ENCODE measurements at places on chromosomes 2 and 18.

- no peak for DNase-seq
These were observed 13.4 kb upstream of the MAT2A start for GRCh38 chr2:85525567-85525966.

GRCh38 chr2:75577280-75577679 lies 16.5 kb upstream of the EVA1A start:
- no peak for DNase-seq

GRCh38 chr2:86072271-86072858 lies 33.3 kb downstream of the POLR1A start:
- peak; percentile 38 for DNase-seq

DNA sequence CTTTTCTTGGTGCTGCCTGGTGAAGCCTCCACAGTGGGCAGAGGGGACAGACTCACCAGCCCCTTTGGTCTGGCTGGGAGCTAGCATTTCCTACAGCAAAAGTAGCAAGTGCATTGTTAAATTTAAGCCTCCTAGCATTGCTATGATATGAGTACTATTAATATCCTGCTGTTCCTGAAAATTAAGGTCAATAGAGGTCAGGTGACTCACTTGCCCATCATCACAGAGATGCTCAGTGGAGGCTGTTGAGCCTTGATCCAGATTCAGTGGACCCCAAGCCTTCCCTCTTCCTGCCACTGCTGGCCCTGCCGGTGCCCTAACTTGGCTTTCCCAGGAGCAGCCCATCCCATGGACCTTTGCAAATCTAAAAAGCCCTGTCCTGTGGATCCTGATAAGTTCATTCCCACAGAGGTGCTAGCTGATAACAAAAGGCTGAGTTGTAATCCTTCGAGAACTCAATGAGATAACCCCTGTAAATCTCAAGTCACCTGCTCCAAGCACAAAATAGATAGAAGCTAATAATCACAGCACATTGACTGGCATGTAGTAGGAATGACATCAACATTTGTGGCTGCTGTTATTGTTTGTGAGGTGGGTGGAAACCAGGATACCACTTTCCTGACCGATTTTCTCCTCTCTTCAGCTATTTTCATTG lies 84.4 kb downstream of the THNSL2 start:
- DNase-seq = no peak

DNA sequence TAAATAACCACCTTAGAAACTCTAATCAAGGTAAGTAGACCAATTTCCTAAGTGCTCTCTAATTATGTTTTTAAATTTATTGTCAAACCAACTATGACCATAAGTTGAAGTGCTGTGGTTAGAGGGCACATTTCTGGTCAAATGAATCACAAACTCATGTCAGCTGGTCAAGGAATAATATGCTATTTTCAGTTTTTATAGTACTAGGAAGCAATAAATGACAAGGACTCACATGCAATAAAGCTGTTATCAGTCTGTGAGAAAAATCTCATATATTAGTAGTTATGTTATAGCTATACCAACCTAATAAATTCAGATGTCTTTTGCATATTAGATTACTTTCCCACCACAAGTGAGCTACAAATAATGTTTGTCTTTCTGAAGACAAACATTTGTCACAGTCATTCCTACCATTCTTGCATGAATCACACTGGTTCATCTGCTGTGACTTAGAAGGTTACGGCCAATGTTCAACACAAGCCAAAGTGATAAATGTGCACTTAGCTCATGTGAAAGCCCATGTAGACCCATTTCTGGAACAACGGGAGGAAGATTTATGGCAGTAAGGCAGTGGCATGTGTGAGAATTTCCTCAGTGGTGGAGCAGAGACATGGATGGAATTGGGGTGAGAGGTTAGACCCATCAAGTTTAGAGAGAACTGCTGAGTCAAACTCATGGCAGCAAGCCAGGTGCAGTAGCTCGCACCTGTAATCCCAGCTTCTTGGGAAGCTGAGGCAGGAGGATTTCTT lies 27.4 kb upstream of the CCNYL1 start:
- no peak for DNase-seq

DNA sequence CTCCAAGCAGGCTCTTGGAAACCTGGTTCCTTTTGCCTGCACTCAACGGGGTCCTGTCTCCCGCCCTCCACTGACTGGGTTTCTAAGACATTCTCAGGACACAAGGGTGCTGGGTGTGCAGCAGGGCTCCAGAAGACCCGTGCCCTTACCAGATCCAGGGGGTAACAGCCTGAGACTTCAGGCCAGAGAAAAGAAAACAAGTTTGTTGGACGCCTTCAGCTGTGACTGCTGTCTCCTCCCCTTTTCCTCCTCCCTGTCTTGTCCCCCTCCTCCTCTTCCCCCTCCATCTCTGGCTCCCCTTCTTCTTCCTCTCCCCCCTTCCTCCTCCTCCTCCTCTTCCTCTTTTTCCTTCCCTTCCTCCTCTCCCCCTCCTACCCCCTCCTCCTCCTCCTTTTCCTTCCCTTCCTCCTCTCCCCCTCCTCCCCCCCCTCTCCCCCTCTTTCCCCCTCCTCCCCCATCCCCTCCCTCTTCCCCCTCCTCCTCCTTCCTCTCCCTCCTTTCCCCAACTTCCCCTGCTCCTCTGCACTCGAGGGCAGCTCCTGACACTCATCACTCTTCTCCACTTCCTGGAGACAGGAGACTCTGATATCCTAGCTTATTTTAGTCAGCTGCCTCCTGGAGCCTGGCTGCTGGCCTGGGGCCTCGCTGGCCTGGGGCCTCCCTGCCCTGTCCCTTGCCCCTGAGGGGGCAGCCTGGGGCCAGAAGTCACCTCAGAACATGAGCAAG lies 12.4 kb downstream of the ADRA2B start:
- no peak for DNase-seq

- DNase-seq = no peak
These were observed 15.3 kb upstream of the UGT1A9 start for GRCh38 chr2:233656443-233656842.

- no peak for DNase-seq
These were observed 150.0 kb downstream of the SLC4A3 start for GRCh38 chr2:219777388-219777787.

GRCh38 chr2:236577481-236578410 lies 8.1 kb downstream of the ACKR3 start:
- no peak for DNase-seq

- no peak for DNase-seq
These were observed 19.1 kb upstream of the ITGA6 start for GRCh38 chr2:172408143-172408766.

DNA sequence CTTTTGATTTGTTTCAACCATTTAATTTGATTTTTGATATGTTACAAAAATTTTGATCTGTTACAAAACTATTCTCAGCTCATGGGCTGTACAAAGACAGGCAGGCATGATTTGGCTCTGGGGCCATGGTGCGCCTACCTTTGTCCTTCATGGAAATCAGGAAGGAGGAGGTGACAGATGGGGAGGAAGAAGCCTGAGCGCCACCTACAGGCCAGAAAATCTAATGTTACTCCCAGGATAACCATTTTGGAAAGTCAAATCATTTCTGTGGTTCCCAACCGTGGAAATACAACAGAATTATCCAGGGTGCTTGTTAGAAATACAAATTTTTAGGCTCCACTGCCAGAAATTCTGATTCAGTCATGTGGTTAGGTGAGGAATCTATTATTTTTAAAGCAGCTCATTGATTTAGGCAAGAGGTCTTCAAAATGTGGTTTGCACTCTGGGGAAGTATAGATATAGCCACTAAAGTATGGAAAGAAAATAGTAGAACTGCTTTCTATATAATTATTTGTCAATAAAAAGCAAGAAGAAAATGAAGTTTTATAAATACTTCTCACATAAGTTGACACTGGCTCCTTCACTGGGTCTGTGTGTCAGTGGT lies 93.9 kb downstream of the EVA1A start:
- DNase-seq = peak; percentile 17

- no peak for DNase-seq
These were observed 63.1 kb upstream of the HPCAL1 start for GRCh38 chr2:10239561-10239967.

DNA sequence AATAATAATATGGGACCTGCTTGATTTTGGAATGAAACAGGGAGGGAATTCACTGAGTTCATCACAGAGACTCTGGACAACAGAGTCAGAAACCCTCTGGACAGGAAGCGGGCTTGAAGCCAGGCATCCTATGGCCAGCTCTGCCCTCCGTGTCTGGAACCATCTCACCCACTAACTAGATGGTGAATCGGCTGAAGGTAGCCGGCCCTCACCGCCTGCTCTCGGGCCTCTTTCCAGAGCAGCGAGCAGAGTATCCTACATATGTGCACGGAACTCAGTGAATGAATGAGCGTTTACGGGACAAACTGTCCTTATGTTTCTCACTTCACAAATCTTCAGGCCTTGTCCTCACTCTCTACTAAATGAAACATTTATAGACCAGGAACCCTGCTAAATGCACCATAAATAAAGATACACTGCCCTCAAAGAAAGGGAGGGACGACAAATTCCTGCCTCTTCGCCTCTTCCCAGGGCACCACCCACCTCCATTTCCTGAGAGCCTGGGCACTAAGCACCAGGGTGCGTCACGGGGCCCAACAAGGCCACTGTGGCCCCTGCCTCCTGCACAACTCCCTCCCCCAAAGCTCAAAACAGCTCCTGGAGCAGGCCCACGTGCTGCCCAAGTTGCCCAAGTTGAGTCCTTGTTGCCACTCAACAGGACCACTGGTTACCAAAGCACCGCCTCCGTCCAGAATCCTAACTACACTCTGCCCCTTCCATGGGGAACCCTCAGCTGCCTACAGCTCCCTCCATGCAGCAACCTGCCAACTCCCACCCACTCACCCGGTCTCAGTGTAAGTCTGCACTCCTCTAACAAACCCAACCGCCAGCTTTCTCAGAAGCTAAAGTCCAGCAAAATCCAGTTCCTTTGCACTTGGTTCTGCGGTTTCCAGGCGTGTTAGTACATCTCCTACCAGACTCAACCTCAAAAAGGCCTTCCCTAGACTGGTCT lies 1.7 kb downstream of the TBC1D8 start:
- no peak for DNase-seq

GRCh38 chr2:195857132-195857531 lies 200.1 kb downstream of the SLC39A10 start:
- no peak for DNase-seq

DNA sequence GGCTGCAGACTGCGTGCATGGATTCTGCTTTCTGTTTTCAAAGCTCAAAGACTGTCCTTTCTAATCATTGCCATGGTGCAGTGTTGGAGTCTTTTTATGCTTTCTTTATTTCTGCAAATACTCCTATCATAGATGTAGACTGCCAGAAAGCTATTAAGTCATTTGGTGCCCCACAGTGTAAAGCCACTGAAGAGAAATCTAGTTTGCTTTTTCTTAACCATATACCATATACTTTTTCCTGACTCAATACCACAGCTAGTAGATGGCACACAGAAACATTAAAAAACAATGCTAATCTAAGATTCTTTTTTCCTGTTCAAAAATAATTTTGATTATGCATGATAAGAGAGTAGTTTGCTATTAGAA lies 109.9 kb upstream of the RAB27B start:
- DNase-seq = no peak

DNA sequence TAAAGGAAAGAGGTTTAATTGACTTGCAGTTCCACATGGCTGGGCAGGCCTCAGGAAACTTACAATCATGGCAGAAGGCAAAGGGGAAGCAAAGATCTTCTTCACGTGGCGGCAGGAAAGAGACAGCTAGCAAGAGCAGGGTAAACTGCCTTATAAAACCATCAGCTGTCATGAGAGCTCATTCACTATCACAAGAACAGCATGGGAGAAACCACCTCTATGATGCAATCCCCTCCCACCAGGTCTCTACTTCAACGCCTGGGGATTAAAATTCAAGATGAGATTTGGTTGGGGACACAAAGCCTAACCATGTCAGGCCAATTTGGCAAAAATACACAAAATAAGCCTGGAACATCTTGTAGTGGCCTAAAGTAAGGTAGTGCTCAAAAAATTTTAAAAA lies 152.6 kb downstream of the COL6A3 start:
- DNase-seq = no peak

DNA sequence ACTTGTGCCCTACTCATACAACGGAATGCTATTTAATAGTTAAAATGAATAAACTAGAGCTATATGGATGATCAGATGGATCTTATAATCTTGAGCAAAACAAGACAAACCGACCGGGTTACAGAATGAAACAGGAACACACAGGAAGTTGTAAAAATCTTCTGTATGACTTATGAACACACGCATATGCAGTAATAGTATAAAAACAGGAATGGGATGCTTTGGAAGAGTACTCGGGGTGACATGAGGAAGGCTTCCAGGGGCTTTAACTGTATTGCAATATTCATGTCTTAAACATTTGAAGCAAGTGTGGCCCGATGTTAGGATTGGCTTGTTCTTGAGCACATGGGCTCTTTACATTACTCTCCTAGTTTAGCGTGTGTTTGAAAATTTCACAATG lies 14.9 kb upstream of the E2F6 start:
- no peak for DNase-seq

- no peak for DNase-seq
These were observed 34.2 kb upstream of the KCNJ3 start for GRCh38 chr2:154664248-154664647.

DNA sequence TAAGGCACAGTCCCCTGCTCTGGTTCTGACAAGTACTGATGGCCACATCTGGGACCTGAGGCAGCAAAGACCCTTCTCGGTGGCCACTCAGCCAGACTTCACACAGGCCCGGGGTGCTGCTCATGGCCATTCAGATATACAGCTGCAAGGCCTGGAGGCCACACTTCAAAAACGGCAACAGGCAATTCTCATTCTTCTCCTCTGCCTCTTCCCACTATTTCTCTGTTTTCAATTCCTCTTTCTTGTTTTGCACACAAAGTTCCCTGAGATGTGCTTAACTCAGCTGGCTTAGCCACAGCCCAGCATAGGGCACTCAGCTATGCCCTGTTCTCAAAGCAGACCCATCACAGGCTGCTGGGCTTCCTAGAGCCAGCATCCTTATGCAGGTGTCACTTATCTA lies 29.9 kb downstream of the PTPN18 start:
- no peak for DNase-seq

GRCh38 chr18:59431131-59431530 lies 72.1 kb upstream of the LMAN1 start:
- no peak for DNase-seq

- no peak for DNase-seq
These were observed 12.6 kb downstream of the EIF2AK3 start for GRCh38 chr2:88614497-88615157.

DNA sequence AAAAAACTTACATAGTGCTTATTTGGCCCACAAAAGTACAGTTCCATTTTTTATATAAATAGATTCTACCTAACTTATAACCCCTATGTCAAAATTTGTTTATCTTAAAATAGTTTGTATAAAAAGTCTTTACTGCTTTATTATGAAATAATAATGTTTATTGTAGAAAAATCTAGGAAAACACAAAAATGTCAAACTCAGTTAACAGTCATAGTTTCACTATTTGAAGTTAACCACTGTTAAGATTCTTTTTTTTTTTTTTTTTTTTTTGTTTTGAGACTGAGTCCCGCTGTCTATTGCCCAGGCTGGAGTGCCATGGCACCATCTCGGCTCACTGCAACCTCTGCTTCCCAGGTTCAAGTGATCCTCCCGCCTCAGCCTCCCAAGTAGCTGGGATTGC lies 26.5 kb upstream of the ABI2 start:
- no peak for DNase-seq

GRCh38 chr2:157421331-157421944 lies 22.5 kb downstream of the CYTIP start:
- DNase-seq = no peak

GRCh38 chr2:38535744-38536506 lies 66.8 kb downstream of the HNRNPLL start:
- peak; percentile 84 for DNase-seq

All from activated B cell treated with CpG ODN at 0.5 μM for 24 hours (primary cell).